Hematopoietic multipotent progenitor cell (in vitro differentiated cells): ENCODE measurements at places on chromosomes 3 and 15. TPM values are rescaled to one million over a fixed set of nuclear protein-coding genes. Genes with fewer than 3 reads are reported as not detected.

The SUSD5 gene
- total RNA-seq, result under 0.01 TPM

- no peak for DNase-seq
These were observed 156.2 kb upstream of the IQSEC1 start for GRCh38 chr3:13229273-13229949.

The CHDH gene
- under 0.01 TPM for total RNA-seq

The TMF1 gene
- 16.2 TPM for total RNA-seq

- peak; percentile 74 for DNase-seq
These were observed 11.6 kb downstream of the EAF1 start for GRCh38 chr3:15438983-15439382.

DNA sequence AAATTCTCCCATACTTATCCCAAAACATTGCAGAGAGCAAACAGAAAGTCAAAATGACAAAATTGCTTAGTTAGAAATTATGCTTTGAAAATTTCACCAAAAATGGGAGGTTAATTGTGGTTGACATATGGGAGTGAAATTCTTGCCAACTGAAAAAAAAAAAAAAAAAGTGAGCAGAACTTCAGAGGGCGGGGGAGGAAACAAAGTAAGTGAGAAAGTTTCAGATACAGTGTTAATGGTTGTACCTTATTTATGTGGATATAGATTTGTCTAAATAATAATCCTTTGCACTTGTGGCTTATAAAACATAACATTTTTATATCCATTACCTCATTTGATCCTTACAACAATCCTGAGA, 91.5 kb upstream of the RAP2B start:
- no peak for DNase-seq

- no peak for DNase-seq
These were observed 15.4 kb downstream of the LRIG1 start for GRCh38 chr3:66485291-66485968.

DNA sequence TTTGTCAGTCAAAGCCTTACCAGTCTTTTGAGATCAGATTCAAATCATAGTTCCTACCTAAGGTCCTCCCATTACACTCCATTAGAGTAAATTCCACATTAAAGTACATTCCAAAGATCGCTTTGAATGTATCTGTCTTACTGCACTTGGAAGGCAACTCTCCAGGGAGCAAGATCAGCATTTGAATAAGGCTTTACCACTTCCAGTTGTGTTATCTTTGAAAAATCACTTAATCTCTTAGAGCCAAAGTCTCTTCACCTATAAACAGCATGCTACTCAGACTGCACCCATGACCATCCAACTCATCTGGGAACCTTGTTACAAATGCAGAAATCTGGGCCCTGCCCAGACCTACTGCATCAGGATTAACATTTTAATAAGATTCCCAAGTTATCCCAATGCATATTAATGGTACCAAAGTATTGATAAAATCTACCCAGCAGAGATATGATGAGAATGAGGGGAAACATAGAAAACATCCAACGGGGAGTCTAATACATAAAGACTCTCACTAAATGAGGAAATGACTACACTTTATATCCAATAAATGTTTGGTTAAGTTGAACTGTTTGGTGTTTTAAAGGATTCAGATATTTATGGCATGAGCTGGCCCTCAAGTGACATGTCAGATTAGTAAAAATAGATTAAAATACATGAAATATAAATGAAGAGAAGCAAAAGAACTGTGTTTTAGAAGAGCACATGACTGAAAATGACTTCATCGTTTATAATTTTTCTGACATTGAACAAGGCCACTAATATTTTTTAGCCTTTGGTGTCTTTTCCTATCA, 75.9 kb downstream of the TNIK start:
- no peak for DNase-seq

DNA sequence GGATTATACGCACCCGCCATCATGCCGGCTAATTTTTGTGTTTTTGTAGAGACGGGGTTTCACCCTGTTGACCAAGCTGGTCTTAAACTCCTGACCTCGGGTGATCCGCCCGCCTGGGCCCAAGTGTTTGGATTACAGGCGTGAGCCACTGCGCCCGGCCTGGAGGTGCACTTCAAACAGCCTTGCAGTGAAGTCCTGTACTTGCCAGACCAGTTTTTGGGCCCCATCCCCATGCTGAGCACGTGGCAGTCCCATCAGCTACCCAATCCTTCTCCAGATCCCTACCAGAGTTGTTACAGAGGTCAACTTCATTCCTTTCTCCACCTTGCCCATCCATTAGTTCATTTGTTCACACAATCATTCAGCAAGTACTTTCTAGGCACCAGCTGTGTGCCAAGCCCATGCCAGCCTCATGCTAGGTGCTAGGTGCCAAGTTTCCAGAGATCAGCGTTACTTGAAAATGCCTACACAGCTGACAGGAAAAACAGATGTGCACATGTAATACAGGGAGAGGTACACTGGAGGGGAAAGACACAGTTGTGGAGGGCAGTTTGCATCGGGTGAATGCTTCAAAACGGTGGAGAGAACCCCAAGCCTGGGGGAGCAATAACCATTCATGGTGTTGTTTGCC, 2.2 kb downstream of the DNAH1 start:
- DNase-seq, result no peak

The TP63 gene
- total RNA-seq, result 0.27 TPM

DNA sequence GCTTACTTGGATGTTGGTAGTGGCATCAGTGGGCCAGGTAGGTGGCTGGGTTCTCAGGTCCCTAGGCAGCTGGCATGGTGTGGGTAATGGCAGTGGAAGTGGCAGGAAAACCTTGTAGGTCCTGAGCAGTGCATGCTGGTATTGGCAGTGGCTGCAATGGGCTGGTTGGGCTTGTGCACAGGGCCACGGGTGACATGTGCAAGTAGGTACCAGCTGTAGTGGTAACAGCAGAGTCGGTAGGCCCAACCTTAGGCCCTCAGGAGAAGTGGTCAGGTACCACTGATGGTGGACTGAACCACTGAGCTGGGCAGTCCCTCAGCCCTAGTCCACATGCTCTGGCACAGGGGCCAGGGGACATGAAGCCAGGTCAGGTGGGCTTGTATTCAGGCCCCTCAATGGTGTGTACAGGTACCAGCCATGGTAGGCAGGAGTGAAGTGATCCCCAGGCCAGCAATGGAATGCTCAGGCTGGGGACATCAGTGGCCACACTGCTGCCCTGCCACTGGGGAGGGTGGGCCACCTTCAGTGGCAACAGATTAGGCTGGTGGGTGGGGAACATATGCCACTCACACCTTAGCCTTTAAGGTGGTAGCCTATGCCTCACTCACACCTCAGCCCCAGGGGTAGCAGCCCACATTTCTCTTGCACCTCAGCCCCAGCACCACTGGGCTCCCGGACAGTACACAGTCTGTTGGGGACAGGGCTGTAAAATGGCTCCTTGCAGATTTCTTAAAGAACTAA, 118.1 kb downstream of the LRRK1 start:
- no peak for DNase-seq

- peak; percentile 86 for DNase-seq
These were observed 5.8 kb downstream of the PRRT3 start for GRCh38 chr3:9946112-9947024.

The ARHGAP11A gene
- 2.4 TPM for total RNA-seq

The OGG1 gene
- total RNA-seq, result 30.7 TPM

- DNase-seq, result no peak
These were observed 25.6 kb downstream of the RASGRP1 start for GRCh38 chr15:38539008-38539343.

The SMCO1 gene
- total RNA-seq, result not detected

- no peak for DNase-seq
These were observed 201.9 kb downstream of the TNIK start for GRCh38 chr3:171258316-171258715.

The CLRN1 gene
- total RNA-seq, result not detected

DNA sequence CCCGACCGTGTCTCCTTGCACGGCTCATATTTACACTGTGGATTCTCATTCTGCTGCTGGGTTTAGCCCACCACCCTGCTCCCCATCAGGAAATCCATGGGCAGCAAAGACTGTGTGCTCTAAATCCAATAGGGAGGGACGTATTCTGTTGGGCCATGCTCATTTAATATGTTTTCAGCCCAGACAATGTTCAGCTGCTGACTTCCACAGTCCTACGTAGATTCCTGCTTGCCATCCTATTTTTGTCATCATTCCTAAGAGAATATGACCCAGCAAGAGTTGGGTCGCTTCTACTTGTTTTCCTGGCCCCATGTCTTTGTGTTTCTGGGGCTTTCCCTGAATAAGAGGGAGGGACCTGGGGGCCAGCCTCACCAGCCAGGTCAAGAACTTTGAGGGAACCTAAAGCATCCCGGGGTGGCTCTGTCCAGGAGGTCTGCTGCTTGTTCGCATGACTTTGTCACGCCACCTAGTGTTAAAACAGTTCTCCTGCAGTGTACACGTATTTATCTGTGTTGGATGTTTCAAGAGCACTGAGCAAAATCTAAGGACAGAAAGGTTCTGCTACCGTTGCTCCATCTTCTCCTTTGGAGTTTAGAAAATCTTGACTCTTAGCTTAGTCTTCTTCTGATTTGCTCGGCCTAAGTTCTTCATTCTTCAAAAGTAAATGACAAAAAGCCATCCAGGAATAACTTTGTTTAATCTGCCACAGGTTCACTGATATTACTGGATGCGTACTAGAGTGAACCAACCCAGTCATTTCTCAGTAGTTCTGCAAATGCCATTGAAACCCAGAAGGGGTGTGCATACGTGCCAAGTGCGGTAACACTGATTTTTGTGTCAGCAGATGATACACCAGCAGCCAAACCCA, 79.8 kb upstream of the NR2E3 start:
- peak; percentile 64 for DNase-seq

GRCh38 chr3:130712718-130713423, 33.8 kb downstream of the PIK3R4 start:
- no peak for DNase-seq

- DNase-seq, result no peak
These were observed 1.5 kb upstream of the SMAD3 start for GRCh38 chr15:67063689-67064606.

DNA sequence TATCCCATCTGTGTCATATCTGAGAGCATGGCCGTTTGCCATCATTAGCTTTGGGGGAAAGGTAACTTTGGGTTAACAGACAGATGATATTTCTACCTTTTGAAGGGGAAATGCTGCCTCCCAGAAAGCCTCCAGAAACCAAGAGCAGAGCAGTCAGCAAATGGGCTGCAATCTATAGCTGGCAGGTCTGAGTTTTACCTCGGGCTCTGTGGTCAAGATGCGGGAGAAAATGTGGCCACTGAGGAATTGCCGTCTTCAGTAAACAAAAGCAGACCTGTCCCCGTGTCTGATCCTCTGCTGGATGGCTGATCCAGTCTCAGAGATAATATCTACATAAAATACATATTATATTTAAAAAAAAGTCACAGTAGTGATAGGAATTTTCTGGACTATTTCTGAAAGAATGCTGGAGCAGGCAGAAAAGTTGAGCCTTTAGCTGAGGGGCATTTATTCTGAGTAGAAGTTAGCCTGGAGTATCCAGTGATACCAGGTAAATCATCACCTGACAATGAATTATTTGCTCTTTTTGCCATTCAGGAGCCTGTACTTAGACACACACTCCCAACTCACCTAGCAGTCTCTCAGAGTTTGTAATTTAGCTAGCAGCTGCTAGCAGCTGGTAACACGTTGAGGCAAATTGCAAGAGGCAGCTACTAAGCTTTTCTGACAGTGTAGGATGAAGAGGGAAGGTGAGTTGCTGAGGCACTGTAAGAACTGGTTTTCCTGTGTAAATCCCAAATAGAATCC, 285.3 kb upstream of the RARB start:
- DNase-seq, result no peak

DNA sequence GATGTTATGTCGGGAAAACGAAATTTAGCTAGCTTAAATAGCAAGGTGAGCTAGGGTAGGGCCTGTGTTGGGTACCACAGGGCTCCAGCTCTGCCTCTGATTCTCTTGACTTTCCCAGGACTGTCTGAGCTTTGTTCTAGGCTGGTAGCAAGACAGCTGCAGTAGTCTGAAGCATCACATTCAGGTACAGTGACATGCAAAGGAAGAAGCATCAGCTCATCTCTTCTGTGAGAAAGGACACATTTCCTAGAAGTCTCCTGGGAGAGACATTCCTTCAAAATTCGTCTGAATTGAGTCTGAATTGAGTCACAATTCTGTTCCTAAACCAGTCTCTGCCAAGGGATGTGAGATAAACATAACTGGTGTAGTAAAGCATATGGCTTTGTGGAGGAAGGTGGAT, 8.5 kb upstream of the UBXN7 start:
- no peak for DNase-seq

- no peak for DNase-seq
These were observed 359.3 kb downstream of the IGSF11 start for GRCh38 chr3:118675305-118675704.

DNA sequence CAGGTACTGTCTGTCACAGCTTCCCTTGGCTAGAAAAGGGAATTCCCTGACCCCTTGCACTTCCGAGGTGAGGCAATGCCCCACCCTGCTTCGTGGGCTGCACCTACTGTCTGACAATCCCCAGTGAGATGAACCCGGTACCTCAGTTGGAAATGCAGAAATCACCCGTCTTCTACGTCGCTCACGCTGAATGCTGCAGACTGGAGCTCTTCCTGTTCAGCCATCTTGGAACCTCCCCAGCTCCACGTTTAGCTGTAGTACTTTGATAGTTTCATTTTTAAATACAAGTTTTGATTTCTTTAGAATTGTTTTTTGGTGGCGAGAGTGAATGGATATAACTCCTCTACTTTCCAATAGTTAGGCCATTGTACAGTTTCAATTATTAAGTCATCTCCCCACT, 17.8 kb upstream of the HDGFL3 start:
- DNase-seq, result no peak

DNA sequence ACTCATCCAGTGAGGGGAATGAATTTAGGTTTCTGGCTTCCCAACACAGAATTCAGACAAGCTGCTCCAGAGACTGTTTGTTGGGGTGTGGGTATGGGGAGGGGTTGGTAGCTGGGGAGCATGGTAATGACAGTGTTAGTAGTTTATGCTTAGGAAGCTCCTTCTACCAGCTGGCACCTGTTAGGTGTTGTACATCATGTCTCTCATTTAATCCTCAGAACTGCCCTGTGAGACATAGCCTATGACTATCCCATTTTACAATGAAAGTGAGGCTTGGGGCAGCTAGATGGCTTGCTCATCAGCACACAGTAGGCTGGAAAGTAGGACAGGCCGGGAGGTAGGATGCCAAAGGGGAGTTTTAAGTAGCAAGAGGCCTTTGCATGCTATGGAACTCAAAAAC, 2.5 kb downstream of the EIF4E3 start:
- DNase-seq, result no peak

DNA sequence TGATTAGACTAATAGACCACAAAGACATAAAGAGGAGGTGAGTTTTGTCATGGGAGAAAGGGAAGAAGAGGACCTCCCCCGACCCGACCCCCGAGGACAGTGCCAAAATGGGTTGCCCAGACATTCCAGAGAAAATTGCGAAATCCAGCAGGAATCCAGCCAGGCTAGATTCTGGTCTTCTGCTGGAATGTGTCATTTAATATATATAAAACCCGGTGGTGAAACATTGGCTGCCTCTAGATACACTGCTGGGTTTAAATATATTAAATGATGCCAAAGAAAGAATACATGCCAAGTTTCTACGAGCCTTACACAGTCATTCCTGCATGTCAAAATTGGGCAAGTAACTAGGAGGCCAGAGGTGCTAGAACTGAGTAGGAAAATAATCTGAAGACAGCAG, 45.3 kb upstream of the SPESP1 start:
- no peak for DNase-seq
